ENCODE measurements at places on chromosomes 1 and 21.

- no peak for DNase-seq
These were observed 154.0 kb downstream of the TGFB2 start for GRCh38 chr1:218499011-218499691.

- DNase-seq: no peak
These were observed 3.4 kb downstream of the CTTNBP2NL start for GRCh38 chr1:112399456-112399855.

GRCh38 chr1:113665071-113665470, 94.2 kb downstream of the PHTF1 start:
- DNase-seq: no peak

DNA sequence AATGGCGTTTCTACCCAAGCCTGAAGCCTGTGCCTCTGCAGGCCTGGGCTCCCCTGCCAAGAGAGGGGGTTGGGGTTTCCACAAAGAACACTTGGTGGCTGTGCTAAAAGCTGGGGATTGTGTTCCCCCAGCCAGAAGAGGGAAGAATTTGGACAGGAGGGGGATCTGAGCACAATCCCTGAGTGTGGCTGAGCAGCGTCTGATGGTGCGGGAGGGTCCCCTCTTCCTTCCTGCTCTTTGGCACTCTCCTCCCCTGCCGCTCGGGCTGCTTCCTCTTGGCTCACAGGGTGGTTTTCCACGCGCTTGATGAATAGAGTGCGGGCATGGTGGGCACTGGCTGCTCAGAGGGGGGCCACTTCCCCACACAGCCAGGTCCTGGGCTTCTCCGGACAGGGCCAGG, 3.7 kb downstream of the GPR37L1 start:
- no peak for DNase-seq

- no peak for DNase-seq
These were observed 3.5 kb downstream of the FCRLA start for GRCh38 chr1:161710560-161710959.

DNA sequence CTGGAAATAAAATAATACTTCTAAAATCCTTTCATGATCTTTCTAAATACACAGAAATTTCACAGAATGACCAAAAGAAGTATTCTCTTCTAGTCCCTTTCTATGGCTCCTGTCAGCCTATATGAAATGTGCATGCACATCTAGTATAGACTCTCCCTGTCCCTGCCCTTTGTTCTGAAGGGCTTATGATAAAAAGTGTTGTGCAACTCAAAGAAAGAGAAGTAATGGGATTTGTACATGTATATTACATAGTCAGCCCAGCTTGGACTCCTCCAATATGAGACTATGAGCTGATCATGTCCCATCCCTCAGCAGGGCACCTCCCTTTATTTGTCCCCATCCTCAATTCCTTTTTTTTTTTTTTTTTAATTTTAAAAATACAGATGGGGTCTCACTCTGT, 42.1 kb upstream of the LAX1 start:
- no peak for DNase-seq

GRCh38 chr21:41823166-41823565, 56.0 kb downstream of the PRDM15 start:
- no peak for DNase-seq

DNA sequence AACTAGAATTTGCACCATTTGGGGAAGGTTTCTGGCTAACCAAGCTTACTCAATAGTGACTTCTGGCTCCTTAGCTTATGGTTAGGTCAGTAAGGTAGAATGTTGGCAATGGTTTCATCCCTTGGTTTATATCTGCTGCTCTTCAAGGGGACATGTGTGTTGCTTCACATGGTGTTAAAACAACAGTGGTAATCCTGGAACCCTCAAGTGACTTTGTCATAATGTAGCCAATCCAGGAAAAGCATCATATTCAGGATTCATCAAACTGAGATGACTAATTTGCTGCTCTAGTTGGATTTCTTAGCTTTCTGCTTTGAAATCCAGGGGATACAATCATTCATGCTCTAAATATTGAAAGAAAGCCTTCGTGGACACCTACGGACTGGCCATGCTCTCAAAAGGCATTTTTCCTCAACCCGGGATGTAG, 108.7 kb downstream of the RGL1 start:
- DNase-seq: no peak

DNA sequence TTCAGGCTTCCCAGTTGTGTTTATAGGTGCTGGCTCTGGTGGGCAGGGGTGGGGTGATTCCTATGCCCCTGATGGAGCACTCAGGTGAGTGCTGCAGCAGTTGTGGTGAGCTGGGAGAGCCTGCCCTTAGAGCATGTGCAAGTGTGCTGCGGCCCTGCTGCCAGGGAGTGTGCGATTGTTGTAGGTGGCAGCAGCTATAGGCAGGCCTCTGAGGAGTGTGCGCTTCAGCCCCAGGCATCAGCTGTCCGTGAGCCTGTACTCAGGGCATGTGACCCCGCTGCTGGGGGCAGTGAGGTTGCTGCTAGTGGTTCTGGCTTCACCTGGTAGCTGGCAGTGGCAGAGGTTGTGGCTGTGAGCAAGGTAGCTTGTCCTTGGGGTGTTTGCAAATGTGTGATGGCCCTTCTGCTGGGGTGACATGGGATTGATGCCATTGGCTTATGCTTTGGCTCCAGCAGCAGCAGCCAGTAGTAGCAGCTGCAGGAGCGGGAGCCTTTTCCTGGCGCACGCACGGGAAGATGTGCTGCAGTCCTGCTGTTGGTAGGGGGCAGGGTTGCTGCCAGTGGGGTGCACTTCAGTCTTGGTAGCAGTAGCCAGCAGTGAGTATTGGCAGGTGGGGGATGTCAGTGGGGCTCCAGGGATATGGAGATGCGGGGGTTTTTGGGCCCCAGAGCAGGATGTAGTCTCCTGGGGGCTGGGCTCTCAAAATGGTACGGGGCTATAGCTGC, 37.7 kb downstream of the SYCP1 start:
- no peak for DNase-seq

DNA sequence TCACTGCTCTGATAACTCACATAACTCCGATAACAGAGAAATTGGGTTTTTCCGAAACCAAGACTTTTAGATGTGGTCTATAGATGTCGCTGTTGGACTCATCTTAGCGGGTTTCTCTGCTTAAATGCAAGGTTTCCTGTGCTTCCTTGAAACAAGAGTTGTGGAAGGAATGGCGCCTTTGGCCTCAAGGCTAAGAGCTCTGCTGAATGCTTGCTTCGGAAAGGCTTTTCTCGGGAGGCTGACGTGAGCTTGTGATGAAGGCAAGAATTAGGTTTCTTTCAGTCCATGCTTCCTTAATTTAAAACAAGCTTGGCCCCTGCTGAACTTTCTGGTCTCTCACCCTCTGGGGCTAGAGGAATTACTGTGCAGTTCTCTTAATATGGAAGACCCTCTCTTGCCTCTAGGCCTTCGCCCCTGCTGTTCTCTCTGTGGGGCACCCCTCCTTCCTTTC, 113.5 kb downstream of the MAP3K21 start:
- DNase-seq: peak; percentile 7

GRCh38 chr1:201212056-201212455, 21.4 kb downstream of the IGFN1 start:
- no peak for DNase-seq

DNA sequence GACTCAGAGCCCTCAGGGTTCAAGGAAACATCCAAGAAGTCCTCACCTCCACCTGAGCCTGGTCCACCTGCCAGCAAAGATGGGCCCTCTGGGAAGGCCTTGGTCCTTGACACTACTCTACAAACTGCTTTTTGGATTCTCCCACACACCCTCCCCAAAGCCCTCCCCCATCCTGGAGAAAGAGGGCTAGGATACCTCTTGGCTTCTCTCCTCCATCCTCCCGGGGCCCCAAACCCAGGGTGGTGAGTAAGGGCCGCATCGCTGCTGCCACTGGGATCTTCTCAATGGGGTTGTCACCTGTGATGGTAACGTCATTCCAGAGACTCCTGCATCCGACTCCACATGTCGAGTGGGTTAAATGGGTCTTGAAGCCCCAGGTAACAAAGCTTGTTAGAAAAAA, 26.6 kb downstream of the MATN1 start:
- DNase-seq: no peak

- DNase-seq: peak; percentile 89
These were observed 29.3 kb downstream of the SLC66A1 start for GRCh38 chr1:19341201-19342061.

- no peak for DNase-seq
These were observed 66.9 kb downstream of the RNF220 start for GRCh38 chr1:44471911-44472453.

GRCh38 chr1:200178340-200178739, 150.8 kb downstream of the NR5A2 start:
- DNase-seq: no peak

DNA sequence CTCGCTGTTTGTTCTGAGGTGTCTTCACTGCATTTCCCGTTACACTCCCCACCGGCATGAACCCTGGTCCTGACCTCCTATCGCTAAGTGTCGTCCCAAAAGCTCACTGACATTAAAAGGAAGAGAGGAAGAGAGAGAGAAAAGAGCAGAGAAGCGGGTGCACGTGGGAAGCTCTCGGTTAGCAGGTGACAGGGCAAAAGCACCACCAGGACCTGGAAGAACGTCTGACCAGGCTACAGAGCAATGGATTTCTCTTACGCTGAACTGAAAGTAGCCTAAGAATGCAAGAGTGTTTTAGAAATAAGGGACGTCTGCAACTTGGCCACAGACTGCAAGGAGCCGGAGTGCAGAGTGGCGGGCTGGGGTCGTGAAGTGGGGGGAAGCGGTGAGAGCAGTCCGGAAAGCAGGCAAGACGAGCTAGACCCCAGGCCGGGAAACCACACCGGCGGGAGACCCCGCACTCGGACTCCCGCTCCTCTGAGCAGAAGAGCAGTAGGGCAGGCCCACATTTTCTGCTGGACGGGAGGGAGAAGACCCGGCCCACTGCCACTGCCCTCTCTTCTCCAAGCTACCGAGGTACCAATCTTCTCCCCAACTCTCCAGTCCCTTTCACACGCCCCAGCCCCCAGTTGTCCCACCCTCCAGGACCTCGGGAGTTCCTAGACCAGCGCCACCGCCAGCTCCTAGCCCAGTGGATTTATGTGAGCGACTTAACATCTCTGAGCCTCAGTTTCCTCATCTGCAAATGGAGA, 8.3 kb upstream of the MPZL1 start:
- DNase-seq: peak; percentile 45

DNA sequence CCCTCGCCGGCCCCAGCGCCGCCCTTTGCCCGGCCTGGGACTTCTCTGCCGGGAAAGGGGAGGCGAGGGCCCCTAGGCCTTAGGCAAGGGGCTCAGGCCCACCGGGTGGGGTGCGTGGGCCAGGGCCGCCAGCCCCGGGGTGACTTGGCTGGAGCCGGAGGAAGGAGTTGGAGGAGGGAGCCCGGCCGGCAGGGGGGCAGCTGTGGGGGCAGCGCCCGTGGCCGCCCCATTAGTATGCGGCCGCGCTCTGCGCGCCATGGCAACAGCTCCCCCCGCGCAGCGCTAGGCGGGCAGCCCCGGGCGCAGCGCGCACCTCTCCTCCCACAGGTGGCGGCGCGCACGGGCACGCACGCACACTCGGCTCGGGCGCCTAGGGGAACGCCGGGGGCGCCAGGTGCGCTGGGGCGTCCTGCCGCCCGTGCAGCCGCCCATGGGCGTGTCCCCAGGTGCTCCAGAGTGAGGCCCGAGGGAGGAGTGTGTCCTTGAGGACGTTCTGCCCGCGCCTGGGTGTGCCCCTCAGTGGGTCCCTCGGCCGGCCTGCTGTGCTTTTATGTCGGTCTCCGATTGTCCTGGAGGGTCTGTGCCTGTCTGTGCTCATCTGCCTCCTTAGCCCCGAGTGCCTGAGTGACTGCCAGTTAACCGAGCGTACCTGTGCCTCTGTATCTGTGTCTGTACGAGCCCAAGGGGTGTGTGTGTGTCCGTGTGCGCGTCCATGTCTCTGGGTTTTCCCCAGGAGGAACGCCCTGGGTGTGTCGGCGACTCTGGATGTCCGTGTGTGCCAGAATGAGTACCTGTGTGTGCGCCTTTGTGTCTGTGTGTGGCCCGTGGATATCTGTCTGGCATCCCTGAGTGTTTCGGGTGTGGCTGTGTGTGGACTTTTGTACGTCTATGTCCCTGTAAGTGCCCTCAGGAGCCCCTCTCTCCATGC, 38.2 kb upstream of the WASF2 start:
- peak; percentile 74 for DNase-seq

- no peak for DNase-seq
These were observed 61.3 kb upstream of the PLD5 start for GRCh38 chr1:242585616-242586359.

- no peak for DNase-seq
These were observed 21.4 kb upstream of the PADI4 start for GRCh38 chr1:17286646-17287045.

- DNase-seq: no peak
These were observed 315.8 kb upstream of the USP24 start for GRCh38 chr1:55530749-55531478.

- no peak for DNase-seq
These were observed 55.9 kb downstream of the LEPR start for GRCh38 chr1:65476327-65476726.

DNA sequence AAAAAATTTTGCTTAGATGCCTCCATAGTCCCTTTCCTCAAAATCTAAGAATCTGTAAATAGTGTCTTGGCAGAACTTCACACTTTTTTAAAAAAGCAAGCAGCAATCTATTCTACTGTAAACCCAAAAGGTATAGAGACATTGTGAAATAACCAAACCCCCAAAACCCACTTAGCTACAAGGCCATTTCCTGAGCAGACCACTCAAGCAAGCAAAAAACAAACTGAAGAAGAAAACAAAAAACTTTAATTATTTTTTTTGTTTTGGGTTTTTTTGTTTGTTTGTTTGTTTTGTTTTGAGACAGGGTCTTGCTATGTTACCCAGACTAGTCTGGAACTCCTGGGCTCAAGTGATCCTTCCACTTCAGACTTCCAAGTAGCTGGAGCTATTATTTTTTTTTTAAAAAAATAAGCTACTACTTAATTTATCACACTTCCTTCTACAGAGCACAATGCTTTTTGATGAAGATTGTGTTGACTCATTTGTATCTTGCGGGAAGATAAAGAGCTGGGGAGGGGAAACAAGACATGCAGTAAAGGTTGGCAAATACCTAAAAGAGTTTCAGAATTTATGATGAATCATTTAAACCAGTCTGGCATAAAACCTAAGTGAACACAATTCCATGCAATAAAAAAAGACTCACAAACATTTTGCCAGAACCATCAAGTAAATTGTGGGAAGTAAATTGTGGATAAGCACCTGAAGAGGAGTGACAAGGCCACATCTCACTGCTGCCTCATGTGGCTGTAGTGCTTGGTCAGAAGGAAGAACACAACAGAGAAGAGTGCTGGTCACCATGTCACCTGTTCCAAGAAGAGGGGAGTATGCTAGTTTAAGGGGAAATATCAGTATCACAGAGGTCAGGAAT, 2.7 kb upstream of the PTPN22 start:
- DNase-seq: peak; percentile 41

DNA sequence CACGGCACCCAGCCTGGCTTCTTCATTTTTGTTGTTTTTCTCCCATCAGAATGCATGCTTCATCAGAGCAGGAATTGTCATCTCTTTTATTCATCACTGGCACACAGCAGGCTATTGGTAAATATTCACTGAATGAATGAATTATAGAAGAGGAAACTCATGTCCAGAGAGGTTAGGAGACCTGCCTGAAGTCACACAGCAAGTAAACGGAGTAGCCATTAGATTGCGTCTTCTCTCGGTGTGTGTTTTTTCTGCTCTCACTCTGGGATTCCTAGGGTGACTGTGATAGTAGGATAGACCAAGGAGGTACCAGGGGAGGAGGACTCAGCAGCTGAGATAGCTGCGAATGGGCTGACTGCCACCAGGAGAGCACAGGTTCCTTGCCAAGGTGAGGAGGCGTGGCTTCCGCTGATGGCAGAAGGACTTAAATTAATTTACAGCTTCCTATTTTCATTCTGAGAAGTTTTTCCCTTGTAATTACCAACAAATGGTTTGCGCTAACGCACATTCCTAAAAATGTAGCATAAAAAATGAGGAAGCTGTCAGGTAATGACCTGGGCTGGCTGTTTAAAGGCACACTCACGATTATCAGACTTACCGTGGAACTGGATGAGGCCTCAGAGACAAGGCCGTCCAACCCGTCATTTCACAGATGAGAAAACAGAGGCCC, 4.5 kb upstream of the NCMAP start:
- DNase-seq: no peak
